ENCODE measurements at places on chromosomes 1 and 21. TPM values are rescaled to one million over a fixed set of nuclear protein-coding genes. Genes with fewer than 3 reads are reported as not detected.

GRCh38 chr1:238677567-238677966 is 708.8 kb upstream of the CHRM3 start:
- DNase-seq: no peak

DNA sequence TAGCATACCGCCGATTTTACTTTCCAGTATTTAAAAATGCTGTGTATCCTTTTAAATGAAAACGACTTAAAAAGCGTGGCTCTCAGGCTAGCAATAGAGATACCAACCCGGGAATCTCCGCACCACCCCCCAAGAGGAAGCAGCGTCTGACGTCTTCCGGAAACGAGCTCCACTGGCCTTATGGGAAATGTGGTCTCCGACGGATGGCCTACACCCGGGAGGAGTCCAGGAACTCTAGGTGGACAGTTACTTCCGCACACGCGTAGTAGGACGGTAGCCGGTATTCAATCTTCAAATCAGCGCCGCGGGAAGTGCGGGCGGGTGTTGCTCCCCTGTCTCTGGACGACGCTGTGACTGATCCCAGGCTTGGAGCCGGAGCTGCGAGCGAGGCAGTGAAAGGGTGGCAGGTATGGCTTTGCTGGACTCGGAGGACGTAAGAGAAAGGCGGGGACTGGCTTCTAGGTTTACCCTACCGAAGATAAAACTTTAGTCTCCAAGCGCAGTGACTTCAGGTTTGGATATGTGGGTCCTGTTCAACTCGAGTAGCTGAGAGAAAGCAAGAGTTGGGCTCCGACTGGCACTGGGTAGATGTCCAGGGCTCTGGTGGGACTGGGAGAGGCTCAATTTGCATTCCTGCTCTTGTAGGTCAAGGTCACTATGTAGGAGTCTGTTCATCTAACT is at the start of gene ZNF684:
ZNF684 (plus strand) TSS at position 257 of the 681 bp plus-strand sequence. CDS start 1,530 bp downstream, outside the sequence.
- peak; percentile 91 for DNase-seq

DNA sequence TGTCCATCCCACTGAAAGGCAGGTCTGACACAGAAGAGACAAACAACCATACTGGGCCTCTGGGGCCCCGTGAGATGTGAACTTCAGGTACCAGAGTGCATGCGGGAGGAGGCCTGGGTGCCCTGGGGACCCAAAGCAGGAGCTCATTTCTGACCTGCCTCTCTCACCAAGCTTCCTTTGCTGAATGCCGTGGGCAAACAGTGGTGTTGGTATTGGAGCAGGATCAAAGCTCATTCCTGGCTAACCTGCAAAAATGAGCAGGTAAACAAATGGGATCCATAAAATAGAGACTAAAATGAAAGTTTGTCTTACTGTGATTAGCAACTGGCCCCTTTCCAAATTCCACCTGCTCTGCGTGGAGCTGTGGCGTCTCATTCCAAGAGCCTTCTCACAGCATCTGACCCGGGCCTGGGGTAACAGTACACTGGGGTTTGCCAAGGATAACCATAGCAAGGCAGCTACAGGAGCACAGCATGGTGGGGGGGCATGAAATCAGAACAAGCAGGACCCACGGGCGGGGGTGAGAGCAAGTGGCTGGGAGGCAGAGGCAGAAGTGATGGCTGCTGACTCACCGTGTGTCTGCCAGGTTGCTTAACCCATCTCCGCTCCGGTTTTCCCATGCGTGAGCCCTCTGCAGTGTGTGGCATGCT is 103.6 kb downstream of the KIF26B start:
- DNase-seq: no peak

- DNase-seq: no peak
Observed at GRCh38 chr1:90414201-90414600, 302.9 kb downstream of the BARHL2 start.

GRCh38 chr1:91018006-91018405 is 3.8 kb downstream of the ZNF644 start:
- no peak for DNase-seq

- peak; percentile 18 for DNase-seq
Observed at GRCh38 chr21:43321111-43321510, 105.8 kb downstream of the SIK1 start.

Gene ABCA4
- not detected for total RNA-seq

- DNase-seq: no peak
Observed at GRCh38 chr1:94048413-94049164, 72.4 kb downstream of the ABCA4 start.

Gene NLRP3
- 3.2 TPM for total RNA-seq

DNA sequence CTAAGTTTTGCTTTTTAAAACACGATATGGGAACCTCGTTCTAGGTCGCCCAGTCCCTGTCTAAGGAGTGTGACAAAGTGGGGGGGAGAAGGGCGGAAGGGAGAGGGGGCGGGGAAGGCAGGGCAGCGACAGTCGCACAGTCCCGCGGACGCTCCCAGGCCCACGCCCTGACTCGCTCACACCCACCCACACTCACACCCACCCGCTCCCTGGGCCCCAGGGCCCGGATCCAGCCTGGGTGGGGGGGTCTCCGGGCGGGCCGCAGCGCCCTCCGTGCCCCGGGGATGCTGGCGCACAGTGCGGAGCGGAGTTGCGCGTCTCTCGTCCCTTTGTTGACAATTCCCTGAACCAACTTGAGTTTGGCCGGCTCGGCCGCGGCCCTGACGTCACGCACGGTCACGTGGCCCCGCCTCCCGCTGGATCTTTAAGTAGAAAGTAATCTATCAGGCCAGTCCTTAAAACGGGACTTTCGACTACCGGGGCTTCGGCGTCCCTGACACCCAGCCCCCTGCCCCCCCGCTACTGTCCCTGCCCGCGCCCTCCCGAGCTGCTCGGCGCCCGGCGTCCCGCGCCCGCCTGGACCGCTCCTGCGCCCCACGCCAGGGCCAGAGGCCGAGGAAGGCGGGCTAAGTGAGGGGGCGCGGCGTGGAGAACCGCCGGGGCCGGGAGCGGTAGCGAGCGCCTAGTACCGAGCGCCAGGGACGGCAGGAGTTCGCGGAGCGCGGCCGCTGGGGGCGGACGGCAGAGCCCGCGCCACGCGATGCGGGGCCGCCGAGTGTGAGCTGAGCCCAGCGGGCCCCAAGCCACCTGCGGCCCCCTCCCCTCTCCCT is at the start of gene FOXD3:
FOXD3 (plus strand) TSS at position 454 of the 830 bp plus-strand sequence. CDS start 492 bp downstream, outside the sequence.
- peak; percentile 48 for DNase-seq

DNA sequence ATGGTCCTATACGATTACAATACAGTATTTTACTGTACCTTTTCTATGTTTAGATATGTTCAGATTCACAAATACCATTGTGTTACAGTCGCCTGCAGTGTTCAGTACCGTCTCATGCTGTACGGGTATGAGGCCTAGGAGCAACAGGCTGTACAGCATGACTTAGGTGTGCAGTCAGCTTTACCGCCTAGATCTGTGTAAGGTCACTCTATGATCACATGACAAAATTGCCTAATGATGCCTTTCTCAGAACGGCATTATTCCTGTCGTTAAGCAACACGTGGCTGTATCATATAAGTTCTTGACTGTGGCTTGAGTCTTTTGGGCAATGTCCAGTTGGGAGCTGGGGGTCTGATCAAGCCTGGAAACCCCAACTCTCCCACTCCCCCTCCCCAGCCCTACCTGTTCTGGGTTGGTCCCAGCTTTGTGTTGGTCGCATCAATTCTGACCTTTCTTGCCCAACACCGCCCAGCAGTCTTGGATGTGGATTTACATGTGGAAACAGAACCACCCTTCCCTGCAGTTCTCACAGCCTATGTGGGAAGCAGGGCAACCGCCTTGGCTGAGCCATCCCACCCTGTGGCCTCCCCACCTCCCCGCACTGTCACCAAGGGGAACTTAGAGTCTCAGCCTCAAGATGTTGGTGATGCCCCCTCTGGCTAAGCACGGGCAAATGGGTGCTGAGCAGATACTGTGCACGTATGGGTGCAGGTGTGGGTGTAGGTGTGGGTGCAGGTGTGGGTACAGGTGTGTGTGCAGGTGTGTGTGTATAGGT is 80.2 kb upstream of the ACTL8 start:
- no peak for DNase-seq

DNA sequence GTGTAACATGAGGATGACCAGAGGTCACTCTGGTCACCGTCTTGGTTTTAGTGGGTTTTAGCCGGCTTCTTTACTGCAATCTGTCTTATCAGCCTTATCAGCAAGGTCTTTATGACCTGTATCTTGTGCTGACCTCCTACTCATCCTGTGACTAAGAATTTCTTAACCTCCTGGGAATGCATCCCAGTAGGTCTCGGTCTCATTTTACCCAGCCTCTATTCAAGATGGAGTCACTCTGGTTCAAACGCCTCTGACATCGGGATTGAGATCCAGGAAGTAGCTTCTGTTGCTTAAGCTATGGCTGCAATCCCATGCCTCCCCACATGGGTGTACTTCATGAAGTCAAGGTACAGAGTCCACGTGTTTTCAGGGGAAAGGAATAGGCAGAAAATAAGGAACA is 19.9 kb downstream of the FMN2 start:
- DNase-seq: no peak

DNA sequence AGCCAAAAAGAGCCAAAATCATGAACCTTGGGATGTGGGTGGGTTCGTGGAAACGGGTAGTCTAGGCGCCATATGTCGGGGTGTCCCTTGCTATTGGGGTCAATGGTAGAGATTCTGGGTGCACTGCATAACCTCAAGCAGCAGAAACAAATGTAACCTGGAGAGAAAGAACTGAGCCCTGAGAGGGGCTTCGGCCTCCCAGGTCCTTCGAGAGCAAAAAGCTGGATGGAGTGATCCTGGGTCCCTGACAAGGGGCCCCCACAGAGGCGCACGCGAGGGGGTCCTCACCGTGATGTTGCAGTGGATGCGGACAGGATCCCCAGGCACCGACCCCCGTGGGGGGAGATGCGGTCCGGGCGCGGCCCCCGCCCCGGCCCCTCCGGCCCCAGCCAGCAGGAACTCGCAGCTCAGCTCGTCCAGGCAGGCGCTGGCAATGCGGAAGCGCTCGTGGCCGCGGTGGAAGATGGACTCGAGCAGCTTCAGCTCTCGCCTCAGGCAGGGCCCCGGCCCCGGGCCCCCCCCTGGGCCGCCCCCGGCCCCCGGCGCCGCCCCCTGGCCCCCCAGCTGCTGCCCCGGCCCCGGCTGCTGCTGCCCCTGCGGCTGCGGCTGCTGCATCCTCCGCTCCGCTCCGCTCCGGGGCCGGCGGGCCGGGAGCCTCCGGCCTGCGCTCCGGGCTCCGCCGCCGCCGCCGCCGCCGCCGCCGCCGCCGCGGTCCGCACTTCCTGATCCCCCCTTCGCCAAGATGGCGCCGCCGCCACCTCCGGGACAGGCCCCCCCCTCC is at the start of gene UBE2Q1:
UBE2Q1 (minus strand) TSS at position 724 of the 781 bp plus-strand sequence; CDS start at position 615, 109 bp downstream.
- peak; percentile 45 for DNase-seq

DNA sequence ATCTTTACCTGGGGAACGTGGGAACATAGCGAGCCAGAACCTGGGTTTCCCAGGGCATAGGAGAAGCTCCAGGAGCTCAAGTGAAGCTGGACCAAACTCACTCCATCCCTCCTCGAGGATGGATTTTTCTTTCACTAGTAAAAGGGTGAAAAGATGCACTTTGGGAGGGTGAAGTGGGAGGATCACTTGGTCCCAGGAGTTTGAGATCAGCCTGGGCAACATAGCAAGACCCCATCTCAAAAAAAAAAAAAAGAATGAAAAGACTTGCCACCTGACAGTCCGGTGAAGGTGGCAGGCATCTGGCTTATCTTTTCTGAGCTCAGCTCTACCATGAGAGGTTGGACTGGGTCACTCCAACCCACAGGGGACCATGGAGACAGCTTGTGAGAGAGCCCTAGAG is 42.3 kb downstream of the CHAF1B start:
- no peak for DNase-seq

Gene CATSPERE
- 0.58 TPM for total RNA-seq

DNA sequence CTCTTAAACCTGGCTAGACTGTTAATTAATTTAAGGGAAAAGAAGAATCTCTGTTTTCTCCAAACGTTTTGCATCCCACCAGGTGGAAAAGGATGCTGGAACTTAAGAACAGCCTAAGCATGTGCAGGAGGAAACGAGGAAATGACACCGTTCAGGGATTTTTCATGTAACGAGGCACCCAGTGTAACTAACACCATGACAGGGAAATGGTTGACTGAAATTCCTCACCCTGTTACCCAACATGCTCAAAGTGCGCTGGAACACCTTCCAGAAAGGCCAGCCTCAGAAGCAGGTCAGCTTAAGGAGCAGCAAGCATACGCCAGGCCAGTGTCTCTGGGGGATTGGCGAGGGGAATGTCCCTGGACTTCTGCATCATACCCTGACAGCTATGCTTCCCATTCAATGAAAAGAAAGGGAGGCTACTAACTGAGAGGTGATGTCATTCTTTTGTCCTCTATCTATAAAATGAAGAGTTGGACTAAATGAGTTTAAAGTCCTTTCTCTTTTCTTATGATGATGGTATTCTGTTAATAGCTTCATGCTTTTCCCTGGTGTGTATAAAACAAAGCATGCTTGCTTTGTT is 21.6 kb downstream of the TNN start:
- no peak for DNase-seq

DNA sequence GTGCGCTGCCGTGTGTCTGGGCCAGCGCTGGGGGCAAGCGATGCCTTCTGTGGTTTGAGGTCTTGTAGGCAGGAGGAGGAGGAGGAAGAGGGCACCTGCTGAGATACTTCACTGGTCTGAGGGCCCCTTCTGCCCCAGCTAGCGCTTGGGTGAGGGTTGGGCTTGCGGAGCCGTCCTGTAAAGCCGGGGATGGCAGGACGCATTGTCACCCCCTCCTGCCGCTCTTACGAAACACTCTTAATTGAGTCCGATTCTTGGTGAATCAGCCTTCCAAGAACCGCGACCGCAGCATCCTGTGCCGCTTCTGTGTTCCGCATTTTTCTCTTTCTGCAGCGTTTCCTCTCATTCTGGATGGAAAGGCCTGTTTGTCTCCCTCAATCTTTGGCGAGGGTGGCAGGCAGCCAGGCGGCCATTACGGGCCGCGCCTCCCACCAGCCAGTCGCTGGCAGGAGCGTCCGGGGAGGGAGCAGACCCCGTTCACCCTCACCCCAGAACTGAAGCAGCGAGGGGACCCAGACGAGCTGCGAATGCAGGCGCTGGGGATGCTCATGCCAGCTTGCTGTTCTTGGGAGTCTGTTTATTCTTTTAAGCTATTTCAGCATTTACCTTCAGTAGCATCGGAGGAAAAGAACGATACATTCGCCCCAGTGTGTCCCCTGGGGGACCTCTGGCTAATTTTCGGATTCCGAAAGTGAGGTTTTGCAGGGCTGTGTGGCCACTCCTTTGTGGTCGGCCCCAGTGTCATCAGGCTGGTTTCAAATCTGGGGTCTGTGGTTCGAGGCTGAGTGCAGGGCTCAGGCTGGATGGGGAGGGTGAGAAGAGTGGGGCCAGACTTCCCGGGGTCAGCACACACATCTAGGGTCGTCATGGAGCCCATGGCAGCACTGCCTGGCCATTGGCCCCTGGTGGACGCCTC is 62.7 kb downstream of the SKI start:
- DNase-seq: peak; percentile 98

Gene RGS16
- total RNA-seq: 33.8 TPM

GRCh38 chr1:239483391-239483790 is 97.0 kb downstream of the CHRM3 start:
- no peak for DNase-seq

DNA sequence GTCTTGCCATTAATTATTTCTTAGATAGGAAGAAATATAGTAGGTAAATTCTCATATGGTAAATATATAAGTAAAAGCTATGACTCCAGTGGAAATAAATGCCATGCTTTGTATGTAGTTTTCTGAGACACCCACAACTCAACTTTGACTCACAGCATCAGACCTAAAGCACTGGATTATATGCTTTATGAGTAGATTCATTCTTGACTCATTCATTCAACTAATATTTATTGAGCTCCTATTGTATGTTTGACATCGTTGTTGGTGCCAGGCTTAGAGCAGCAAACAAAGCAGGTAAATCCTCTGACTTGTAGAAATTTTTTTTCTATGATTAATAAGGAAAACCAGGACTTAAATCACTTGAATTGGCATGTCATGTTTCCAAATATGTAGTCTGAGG is 211.4 kb downstream of the PTPRC start:
- DNase-seq: no peak

Data from activated CD8-positive, alpha-beta T cell treated with anti-CD3 and anti-CD28 coated beads for 36 hours (primary cell).